ENCODE measurements at places on chromosomes 3 and 15. TPM values are rescaled to one million over a fixed set of nuclear protein-coding genes. Genes with fewer than 3 reads are reported as not detected.

DNA sequence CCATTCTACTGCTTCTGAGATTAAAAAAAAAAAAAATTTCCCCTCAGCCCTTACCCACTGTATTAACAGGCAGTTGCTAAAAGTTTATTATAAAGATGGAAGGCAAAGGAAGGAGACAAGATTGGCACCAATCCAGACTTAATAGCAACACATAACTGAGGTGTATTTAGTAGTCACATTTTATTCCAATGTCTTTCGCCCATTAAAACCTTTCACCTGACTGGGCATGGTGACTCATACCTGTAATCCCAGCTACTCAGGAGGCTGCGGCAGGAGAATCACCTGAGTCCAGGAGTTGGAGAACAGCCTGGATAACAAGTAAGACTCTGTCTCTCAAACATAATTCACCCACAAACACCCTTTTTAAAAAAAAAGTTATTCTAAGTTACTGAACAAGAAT is 4.4 kb downstream of the ACAP2 start:
- DNase-seq: no peak

DNA sequence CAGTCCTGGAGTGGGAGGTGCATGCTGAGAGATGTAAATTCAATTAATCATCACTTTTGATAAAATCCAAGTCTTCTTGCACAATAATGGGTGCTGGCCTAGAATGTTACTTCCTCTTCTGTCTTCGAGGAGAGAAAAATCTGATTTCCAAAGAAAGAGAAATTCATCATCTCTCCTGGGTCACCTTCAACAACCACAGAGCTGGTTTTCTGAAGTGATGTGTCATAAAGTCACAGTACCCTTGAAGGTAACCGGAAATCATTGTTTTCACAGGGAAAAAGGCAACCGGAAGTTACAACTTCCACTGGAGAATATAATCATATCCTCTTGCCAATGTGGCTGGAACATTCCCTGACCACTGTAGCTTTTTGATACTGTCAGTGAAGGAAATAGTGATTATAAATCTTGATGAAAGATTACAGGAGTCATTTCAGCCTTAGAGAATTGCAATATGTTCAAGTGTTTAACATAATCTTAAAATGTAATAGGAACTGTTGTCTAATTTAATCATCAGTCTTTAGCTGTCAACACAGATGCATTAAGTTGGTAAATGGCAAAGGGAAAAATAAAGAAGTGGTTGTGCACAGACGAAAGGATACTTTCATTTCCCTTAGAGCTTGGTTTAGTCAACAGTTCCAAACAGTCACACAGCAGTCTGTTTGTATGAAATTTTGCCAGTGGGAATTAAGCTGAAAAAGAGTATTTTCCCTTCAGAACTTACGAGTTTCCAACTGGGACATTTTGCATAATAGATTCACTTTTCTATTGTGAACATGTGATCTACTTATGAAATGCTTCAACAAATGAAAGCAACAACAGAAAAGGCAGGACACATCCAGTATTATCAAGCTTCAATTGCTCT is 106.5 kb upstream of the SLC4A7 start:
- no peak for DNase-seq

ADAMTS17 gene
- 8.1 TPM for total RNA-seq

NR2C2 gene
- 79.1 TPM for total RNA-seq

TMIE gene
- not detected for total RNA-seq

GRCh38 chr3:27194861-27195483 is 174.2 kb downstream of the NEK10 start:
- DNase-seq: no peak

REC114 gene
- total RNA-seq: not detected

DNA sequence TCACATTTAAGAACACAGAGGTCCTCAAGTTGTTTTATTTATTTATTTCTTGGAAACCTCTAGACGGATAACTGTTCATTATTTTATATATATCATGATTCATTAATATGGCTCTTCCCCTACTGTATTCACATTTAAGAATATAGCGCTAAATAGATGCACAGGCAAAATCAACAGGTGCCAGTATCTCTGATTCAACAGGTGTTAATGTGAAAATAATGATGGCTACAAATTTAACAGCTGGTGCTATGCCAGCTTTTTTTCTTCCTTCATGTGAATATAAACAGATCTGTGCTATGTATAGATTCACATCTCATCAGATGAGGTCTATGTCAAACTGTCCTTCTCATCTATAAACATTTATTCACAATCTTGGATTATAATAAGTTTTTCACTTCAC is 218.5 kb upstream of the NR2F2 start:
- no peak for DNase-seq

DNA sequence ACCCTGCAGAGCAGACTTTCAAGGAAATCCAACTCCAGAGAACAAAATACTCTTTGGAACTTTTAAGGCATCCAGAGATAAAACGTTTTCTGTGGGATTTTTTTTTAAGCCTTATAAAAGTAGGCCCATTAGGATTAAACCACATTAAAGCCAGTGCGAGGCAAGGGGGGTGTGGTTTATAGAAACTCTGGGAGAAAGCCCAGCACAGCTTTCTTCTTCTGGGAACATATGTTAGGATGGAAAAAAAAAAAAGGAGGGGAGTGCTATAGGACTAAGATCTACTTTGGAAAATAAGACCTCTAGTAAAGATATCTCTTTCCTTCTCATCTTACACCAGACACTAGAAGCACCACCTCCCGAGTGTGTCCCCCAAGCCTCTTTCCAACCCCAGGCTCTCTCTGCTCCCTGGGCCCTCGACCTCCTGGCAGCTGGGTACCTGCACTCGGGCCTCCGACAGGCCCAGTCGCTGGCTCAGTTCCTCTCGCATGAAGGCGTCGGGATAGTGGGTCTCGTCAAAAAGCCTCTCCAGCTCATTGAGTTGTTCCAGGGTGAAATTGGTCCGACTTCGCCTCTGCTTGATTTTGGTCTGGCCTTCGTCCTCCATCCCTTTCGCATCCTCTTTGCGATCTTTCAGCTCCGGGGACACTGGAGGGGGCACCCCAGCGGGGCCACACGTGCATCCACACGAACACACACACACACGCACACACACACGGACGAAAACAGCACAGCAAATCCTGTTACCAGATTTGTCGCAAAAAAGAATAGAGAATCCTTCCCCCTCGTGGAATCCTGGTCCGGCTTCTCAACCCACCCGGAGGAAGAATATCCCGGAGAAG is 3.8 kb downstream of the SHOX2 start:
- DNase-seq: no peak

SEMA3F gene
- 35.1 TPM for total RNA-seq

DNA sequence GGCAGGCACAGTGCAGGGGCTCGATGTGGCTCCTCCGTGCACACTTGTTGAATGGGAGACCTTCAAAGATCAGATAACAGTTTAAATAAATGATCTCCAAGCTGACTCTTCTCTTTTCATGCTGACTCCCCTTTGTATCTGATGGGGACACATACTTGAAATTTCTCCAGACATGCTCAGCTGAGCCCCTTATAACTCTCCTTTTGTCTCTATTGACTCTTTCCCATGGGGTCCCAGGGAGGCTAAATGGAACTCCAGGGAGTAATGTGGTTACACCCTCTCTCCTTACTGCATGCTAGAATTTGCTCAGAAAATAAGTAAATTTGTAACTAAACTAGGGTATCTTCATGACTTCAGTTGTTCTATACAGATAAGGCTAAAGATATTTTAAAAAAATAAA is 48.2 kb upstream of the TM4SF4 start:
- DNase-seq: no peak

DNA sequence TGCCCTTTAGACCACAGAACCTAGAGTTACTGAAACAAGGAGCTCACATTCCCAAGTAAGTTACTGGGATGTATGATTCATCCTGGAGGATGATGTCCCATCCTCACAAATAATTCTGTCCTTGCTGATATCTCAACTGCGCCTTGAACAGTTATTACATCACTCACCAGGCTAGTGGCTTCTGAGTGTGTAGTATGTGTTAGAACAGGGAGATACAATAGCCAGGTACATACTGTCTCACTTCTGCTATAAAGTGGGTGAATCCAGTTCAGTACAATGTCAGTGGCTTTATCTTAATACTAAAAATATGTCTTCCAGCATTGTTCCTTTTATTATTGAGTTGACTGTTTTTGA is 483.2 kb upstream of the FRG2C start:
- no peak for DNase-seq

DNA sequence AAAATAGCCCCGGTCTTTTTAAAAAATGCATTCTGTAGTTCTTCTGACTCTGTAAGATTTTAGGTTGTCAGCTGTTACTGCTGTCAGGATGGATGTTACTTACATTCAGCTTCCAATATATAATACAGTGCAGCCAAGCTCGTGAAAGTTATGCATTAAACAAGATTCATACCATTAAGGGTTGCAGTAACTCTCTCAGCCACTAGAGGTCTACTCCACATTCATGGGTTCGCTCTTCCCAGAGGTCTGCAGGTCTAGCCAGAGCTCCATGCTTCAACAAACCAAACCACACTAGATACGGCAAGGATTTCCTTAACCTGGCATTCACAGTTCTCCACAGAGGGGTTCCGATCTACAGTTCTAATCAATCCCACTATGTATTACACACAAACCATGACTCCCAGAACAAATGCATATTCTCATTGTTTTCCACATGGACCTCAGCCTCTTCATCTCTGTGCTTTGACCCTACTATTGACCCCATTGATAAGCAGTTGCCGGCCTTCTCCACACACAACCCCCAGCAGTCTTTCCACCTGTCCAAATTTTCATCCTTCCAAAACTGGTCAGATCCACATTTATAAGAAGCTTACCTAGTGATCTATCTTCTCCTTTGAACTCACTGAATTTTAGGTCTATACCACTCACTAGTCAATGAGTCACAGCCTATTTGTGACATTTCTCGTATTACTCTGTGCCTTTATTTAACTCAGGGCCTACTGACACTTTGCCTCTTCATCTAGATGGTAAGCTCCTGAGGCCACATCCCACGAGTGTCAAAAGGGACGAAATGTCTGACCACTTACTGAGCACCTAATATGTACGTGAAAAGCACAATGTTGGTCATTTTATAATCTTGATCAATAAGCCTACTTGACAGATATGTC is 33.7 kb downstream of the RORA start:
- DNase-seq: no peak

GRCh38 chr3:172156586-172156955 is 117.2 kb downstream of the FNDC3B start:
- no peak for DNase-seq

GRCh38 chr15:65937054-65937453 is 67.8 kb downstream of the RAB11A start:
- DNase-seq: no peak

GRCh38 chr3:150414258-150414657 is 6.2 kb downstream of the TSC22D2 start:
- no peak for DNase-seq

- no peak for DNase-seq
Measured at GRCh38 chr3:172268868-172269267, 179.4 kb downstream of the GHSR start.

PLA2G4E gene
- total RNA-seq: not detected

ADAMTSL3 gene
- total RNA-seq: 41.4 TPM

DAZL gene
- total RNA-seq: not detected

DNA sequence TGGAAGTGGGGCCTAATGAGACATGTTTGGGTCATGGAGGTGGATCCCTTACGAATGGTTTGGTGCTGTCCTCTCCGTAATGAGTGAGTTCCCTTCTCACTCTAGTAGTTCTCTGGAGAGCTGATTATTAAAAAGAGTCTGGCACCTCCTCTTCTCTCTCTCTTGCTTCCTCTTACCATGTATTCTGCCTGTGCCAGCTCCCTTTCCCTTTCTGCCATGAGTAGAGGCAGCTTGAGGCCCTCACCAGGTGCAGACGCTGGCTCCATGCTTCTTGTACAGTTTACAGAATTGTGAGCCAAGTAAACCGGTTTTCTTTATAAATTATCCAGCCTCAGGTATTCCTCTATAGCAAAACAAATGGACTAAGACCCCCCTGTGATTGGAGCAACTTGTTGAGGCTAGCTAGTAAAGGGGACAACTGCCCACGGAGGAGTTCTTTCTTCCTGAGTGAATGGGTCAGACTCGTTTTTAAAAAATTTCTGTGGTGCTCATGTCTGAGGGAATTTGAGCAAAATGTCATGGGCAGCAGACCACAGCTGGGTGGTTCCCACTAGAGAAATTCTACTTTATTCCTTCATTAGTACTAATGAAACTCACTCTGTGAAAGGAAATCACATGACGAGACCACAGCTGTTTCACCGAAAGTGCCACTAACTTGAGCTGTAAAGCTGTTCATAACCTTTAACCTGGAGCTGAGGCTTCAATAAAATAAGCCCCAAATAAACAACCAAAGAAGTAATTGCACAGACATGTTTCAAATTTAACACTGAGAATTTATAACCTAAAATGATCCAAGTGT is 210.0 kb downstream of the NFKBIZ start:
- DNase-seq: no peak

STRIT1 gene
- total RNA-seq: not detected

DNA sequence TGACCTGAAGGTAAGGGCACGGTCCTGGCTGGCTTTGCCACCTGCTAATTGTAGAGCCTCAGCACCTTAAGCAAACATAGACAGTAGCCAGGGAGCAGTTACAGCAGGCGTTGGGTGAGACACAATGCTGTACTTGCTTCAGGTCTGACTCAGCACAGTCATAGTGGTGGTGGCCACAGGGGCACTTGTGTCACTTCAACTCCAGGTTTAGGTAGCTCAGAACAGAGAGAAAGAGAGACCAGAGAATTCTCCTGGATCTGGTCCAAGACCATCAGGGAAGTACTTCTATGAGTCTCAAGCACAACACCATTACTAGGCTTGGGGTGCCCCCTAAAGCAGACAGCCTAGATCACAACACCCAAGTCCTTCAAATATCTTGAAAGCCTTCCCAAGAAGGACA is 204.4 kb downstream of the OTOL1 start:
- DNase-seq: no peak

SCAANT1 gene
- total RNA-seq: not detected

DNA sequence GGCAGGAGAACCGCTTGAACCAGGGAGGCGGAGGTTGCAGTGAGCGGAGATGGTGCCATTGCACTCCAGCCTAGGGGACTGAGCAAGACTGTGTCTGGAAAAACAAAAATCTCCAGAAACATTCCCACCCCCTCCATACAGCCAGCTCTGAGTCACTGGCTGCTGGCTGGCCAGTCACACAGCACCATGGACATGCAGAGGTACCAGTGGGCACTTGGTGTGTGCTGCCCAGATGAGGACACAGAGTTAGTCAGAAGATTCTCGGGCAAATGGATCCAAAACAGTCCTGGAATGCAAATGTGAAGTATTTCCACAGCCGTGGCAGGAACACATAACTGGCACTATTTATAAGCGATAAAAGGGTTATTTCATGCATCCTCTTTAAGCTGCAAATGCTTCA is 44.6 kb downstream of the BDH1 start:
- no peak for DNase-seq

GRCh38 chr3:9192248-9193025 is 57.0 kb downstream of the SRGAP3 start:
- no peak for DNase-seq

GRCh38 chr3:42226470-42227425 is 39.2 kb downstream of the CCK start:
- no peak for DNase-seq

All from thoracic aorta (tissue), 2 donors.